ENCODE measurements at places on chromosomes 5 and 9. TPM values are rescaled to one million over a fixed set of nuclear protein-coding genes. Genes with fewer than 3 reads are reported as not detected.
A peak's percentile ranks its signal among the peaks of the same experiment; 100 is the strongest.

DNA sequence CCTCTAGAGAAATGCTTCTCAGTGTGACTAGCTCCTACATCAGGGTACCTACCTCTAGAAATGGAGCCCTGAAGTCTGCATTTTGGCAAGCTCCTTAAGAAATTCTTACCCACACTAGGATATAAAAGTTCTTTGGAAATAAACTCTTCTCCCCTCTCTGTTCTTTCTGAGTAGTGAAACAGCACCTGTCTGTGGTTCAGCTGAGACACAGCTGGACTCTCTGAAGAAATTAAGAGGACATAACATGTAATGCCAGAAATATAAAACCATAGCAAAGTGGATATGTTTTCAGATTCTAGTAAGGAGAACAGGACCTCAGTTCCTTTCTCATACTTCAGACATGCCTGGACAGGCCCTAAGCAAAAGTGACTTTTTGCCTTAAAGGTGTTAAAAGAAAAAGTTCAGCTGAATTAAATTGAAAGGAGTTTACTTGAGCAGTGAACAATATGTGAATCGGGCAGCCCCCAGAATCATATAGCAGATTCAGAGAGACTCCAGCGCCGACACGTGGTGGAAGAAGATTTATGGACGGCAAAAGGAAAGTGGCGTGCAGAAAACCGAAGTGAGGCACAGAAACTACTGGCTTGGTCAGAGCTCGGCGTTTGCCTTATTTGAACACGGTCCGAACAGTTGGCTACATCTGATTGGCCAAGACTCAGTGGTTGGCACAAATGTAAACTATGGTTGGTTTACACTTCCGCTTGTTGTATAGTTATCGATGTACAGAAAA is 64.5 kb downstream of the PRKACG start:
- H3K27ac ChIP-seq: no peak overlapping the region
- no peak overlapping the region for H3K4me3 ChIP-seq
- H3K36me3 ChIP-seq: peaks cover 3% of the 10 kb centered on the region
- peaks cover 7% of the 10 kb centered on the region for H3K4me1 ChIP-seq

The IL9 gene
- not detected for total RNA-seq

DNA sequence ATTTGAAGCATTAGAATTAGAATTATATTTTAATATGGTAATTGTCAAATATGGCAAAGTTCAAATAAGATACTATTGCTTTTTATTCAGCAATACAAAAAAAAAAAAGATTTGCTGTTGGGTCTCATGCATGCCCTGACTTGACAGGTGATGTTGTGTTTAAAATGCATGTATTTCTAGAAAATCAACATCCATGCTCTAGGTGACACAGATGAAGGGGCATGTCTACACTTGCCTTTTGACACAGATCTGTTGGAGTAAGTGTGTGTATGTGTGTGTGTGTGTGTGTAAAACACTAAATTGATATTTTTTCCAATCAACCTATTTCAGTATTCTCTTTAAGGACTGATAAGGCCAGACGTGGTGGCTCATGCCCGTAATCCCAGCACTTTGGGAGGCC is 38.1 kb upstream of the SMARCA2 start:
- H3K27ac ChIP-seq: no peak overlapping the region
- no peak overlapping the region for H3K4me3 ChIP-seq
- no peaks in the 10 kb centered on the region for H3K36me3 ChIP-seq
- DNase-seq: no peak
- H3K4me1 ChIP-seq: no peaks in the 10 kb centered on the region

DNA sequence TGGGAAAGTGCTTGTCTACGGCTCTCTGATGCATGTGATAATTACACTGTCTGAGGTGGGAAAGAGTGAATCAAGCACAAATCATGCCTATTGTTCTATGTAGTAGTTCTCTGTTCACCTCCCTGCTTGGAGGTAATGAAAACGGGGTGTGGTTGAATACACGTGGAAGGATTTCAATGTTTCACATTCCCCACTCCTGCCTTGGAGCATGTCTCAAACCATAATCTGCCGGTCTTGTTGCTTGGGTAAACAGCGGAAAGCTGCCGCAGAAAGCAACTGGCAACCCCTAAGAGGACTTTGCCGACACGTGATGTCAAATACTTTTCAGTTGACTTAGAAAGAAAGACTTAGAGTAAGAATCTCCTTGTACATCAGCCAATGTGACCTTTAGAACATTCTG is 63.5 kb upstream of the MOCS2 start:
- no peak for DNase-seq
- peaks cover 2% of the 10 kb centered on the region for H3K36me3 ChIP-seq
- H3K27ac ChIP-seq: no peak overlapping the region
- peaks cover 2% of the 10 kb centered on the region for H3K4me1 ChIP-seq
- H3K27me3 ChIP-seq: peaks cover 22% of the 10 kb centered on the region

DNA sequence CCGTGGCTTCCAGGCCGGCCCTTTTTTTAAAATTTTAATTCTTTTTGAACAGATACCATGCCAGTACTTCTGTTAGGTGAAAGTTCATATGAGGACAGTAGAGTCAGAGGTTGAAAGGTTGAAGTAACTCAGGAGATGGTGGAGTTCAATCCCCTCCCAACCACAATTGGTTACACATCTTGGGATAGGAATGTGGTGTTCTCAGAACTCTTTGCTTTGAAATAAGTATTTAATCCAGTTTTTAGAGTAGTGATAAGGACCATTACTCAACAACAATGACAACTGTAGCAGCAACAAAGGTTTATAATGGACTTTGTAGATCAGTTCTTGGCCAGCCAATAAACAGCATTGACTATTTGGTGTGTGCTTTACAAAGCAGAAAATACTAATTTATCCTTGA is 116.0 kb downstream of the ARHGAP26 start:
- peaks cover 12% of the 10 kb centered on the region for H3K4me1 ChIP-seq
- DNase-seq: no peak
- peaks cover 2% of the 10 kb centered on the region for H3K36me3 ChIP-seq

- peaks cover 21% of the 10 kb centered on the region for H3K4me1 ChIP-seq
- no peak overlapping the region for H3K4me3 ChIP-seq
- no peak for DNase-seq
- peaks cover 6% of the 10 kb centered on the region for H3K27me3 ChIP-seq
- peaks cover 6% of the 10 kb centered on the region for H3K36me3 ChIP-seq
- H3K27ac ChIP-seq: no peak overlapping the region
These were observed 44.3 kb upstream of the PLPP6 start for GRCh38 chr9:4617752-4618151.

The GPX8 gene
- not detected for total RNA-seq

The ANKRD18A gene
- total RNA-seq: 22.3 TPM

DNA sequence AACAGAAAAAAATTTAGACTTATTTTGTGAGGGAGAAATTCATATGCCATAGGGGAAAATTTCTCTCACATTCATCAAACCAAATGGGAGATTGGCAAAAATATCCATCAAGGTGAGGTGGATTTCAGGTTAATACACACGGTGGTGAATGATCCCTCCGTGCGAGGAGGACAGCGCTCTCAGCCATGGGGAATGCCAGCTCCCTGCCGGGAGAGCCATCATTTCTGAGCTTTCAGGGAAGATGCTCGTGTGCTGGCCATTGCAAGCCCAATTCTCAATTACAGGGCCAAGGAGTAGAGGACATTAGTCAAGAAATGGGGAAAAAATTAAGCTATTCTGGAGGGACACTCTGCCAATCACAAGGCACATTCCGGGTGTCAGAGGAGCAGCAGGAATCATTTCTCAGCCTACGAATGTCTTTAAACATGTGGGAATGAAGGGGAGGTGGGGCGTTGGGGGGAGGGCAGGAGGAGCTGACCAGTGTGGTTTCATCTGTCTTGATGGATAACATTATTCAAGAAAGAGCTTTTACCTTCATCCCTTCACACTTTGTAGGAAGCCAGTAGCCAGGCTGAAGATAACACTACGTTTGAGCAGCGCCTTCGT is 165.5 kb downstream of the DAB2IP start:
- no peaks in the 10 kb centered on the region for H3K27me3 ChIP-seq
- DNase-seq: no peak
- no peak overlapping the region for H3K4me3 ChIP-seq
- H3K36me3 ChIP-seq: no peaks in the 10 kb centered on the region
- no peak overlapping the region for H3K27ac ChIP-seq
- H3K4me1 ChIP-seq: no peaks in the 10 kb centered on the region

The PDE4D gene
- total RNA-seq: 207 TPM

The FPGS gene
- total RNA-seq: 80.6 TPM

- H3K36me3 ChIP-seq: no peaks in the 10 kb centered on the region
- peaks cover 5% of the 10 kb centered on the region for H3K27me3 ChIP-seq
- H3K27ac ChIP-seq: no peak overlapping the region
- H3K4me3 ChIP-seq: no peak overlapping the region
- DNase-seq: no peak
These were observed 280.4 kb downstream of the TMEM167A start for GRCh38 chr5:82796643-82797416.

The RHOBTB3 gene
- total RNA-seq: 0.92 TPM

GRCh38 chr9:131361202-131361833 is 32.6 kb upstream of the PRRC2B start:
- no peak for DNase-seq
- H3K4me3 ChIP-seq: no peak overlapping the region
- peaks cover 13% of the 10 kb centered on the region for H3K4me1 ChIP-seq
- H3K36me3 ChIP-seq: no peaks in the 10 kb centered on the region
- H3K27ac ChIP-seq: no peak overlapping the region

The PCDHB3 gene
- total RNA-seq: not detected

DNA sequence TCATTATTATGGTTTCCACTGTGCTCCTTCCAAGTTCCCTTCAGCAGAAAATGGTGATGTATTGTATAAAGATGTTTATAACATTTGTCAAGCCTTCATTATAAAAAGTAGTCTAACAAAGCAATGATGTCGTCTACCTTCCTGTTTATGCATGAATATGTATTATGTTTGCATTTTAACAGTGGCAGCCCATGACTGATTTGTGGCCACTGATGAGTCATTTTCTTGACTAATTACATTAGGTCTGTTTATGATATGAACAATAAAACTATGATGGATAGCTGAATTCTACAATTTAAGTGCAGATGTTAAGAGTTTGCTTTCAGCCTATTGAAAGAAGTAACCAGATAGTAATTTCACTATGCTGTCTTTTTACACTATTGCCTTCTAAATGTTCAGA is 75.4 kb upstream of the ADAMTS19 start:
- H3K27me3 ChIP-seq: no peaks in the 10 kb centered on the region
- H3K4me3 ChIP-seq: no peak overlapping the region
- DNase-seq: no peak

DNA sequence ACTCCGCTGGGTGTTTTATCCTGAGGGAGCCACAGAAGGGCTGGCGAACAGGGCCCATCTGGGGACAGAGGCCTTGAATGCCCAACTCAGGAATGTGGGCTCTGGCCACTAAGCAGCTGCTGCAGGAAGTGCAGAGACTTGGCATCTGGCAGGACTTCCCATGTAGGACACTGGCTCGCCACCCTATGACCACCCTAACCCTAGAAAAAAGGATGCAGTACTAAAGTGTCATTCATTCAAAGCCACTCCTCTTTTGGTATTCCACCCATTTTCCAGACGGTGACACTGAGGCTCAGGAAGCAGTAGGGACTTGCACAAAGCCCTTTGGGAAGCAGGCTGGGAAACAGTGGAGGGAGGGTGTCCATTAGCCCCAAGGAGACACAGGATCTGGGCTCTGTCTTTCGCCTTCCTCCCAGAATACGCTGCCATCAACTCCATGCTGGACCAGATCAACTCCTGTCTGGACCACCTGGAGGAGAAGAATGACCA is 3.0 kb downstream of the BBLN start:
- no peak overlapping the region for H3K4me3 ChIP-seq
- H3K4me1 ChIP-seq: peaks cover 18% of the 10 kb centered on the region
- peaks cover 4% of the 10 kb centered on the region for H3K36me3 ChIP-seq
- H3K27me3 ChIP-seq: no peaks in the 10 kb centered on the region

GRCh38 chr9:98429613-98430012 is 174.2 kb upstream of the TBC1D2 start:
- no peak for DNase-seq
- H3K4me1 ChIP-seq: no peaks in the 10 kb centered on the region
- H3K27me3 ChIP-seq: no peaks in the 10 kb centered on the region

DNA sequence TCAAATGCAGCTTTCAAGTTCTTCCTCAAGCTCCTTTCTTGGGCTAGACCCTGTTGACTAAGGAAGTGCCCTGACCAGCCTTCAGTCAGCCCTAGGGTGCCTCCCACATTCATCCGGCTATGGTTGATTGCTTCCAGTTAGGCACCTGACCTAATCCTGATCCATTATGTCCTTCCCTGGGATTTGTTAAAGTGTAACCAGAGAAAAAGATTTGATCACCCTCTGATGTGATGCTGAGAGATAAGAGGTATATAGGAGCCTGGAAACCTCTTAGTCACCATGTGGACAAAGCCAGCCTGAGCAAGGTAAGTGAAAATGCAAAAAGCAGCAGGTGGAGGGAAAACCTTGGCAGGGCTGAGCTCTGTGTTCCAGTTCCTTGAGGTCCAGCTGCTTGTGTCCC is 178.8 kb upstream of the ERCC6L2 start:
- H3K36me3 ChIP-seq: no peaks in the 10 kb centered on the region
- H3K4me3 ChIP-seq: no peak overlapping the region
- no peaks in the 10 kb centered on the region for H3K4me1 ChIP-seq
- DNase-seq: no peak
- no peaks in the 10 kb centered on the region for H3K27me3 ChIP-seq
- H3K27ac ChIP-seq: no peak overlapping the region

DNA sequence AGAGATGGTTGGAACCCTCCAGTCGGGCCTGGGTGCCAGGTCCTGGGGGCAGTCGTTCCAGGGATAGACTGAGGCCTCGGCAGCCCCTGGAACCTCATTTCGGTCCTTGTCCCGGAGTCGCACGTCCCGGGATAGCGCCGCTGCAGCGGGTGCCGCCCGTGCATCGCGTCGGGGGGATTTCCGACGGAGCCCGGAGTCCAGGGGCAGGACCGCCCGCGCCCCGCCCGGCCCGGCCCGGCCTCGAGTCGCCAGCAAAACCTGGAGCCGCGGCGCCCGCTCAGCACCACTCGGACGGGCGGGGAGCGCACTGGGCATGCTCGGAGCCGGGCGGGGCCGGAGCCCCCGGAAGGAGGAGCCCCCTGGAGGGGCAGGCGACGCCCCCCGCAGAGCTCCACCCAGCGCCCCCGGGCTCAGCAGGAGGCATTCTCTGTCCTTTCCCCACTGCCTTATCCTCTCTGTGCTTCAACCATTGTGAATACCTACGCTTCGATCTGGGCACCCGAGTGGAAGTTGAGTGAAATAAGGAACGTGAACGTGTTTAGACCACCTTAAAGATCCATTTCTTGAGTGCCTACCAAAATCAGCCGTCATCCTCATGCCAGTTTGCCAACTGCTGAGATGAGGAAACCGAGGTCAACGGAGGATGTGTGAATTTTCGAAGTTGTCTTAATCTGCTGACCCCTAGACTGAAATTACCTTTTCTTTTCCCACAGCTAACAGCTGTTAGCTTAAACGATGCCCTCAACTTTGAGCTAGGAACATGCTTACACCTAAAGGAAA is 1.7 kb upstream of the PTPN3 start:
- peaks cover 5% of the 10 kb centered on the region for H3K4me1 ChIP-seq
- H3K27ac ChIP-seq: no peak overlapping the region
- peaks cover 3% of the 10 kb centered on the region for H3K36me3 ChIP-seq
- peaks cover 72% of the 10 kb centered on the region for H3K27me3 ChIP-seq
- no peak overlapping the region for H3K4me3 ChIP-seq
- no peak for DNase-seq

The CYSTM1 gene
- total RNA-seq: 8.8 TPM

- DNase-seq: no peak
- H3K4me1 ChIP-seq: peaks cover 7% of the 10 kb centered on the region
- H3K4me3 ChIP-seq: no peak overlapping the region
- H3K36me3 ChIP-seq: no peaks in the 10 kb centered on the region
- no peak overlapping the region for H3K27ac ChIP-seq
These were observed 133.9 kb upstream of the MTAP start for GRCh38 chr9:21668516-21668915.

GRCh38 chr9:35659340-35659739 is 1.2 kb downstream of the CCDC107 start:
- H3K36me3 ChIP-seq: no peaks in the 10 kb centered on the region
- peaks cover 64% of the 10 kb centered on the region for H3K4me1 ChIP-seq
- H3K4me3 ChIP-seq: peak overlapping the region; percentile 84
- H3K27me3 ChIP-seq: no peaks in the 10 kb centered on the region

Data from T-helper 17 cell (primary cell).